CMK (cell line): ENCODE measurements at places on chromosomes 13 and 19.

GRCh38 chr13:30615481-30615865 lies 2.2 kb upstream of the USPL1 start:
- DNase-seq = no peak

- DNase-seq = no peak
Measured at GRCh38 chr13:98384739-98385138, 192.2 kb downstream of the STK24 start.

- DNase-seq = peak; percentile 37
Measured at GRCh38 chr19:35295792-35296462, 4.0 kb downstream of the MAG start.

DNA sequence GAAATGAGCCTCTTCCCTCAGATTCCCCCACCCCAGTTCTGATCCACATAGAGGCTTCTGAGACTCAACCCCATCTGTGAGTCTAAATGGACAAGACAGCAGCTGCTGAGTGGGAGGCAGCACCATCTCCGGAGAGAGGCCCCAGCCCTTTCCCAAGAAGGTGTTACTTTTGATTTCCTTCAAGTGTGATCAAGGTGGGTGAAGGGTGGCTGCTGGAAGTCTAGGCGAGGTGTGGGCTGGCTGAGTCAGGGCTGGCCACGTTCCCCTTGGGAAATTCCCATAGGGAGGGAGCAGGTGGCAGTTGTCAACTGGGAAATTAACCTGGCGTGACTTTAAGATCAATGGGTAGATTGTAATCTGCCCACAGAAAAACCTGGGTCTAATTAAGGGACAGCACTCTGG lies 148.0 kb downstream of the FOXO1 start:
- DNase-seq = no peak

DNA sequence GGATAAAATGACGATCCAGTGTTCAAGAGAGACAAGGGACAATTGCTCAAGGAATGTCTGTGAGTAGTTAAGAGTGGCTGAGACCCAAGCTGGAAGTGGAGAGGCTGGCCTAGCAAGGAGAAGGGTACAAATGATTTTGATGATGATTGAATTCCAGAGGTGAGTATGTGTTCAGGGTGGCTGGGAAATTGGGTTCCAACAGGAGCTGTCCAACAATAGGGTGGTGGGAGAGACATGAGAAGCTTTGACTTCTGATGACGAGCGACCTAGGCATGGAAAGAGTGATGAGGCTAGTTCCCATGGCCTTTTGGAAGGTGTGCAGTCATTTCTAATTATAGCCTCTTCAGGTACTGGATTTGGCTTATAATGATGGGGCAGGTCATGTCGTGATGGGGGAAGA lies 29.1 kb upstream of the DCLK1 start:
- DNase-seq = no peak

GRCh38 chr19:43731846-43732245 lies 16.0 kb downstream of the IRGC start:
- no peak for DNase-seq

DNA sequence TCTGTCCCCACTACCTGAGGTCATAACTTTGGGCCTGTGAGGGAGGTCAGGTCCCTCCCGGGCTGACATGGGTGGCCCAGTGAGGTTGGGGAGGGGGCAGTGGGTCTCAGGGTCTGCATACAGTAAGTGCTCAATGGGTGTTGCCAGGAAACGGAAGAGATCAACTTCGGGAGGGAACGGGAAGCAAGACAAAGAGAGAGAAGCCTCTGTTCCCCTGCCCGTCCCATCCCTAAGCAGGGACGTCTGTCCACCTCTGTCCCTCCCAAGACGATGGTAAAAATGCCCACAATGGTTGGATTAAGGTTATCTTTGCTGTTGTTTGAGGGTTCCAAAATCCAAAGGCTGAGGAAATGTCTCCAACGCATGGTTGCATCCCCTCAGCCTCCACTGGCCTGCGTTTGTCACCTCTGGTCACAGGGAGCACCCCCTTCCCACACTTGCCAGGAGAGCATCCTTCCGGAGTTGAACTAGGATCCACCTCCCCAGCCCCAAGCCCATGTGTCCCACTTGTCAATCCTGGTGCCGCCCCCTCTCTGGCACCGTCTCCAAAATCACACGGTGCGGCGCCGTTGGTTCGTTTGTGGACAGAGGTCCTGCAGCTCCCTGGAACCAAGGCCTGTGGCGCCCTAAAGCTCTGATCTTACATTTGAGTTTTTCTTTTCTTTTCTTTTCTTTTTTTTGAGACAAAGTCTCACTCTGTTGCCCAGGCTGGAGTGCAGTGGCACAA lies 774 bp upstream of the HOMER3 start:
- DNase-seq = no peak

DNA sequence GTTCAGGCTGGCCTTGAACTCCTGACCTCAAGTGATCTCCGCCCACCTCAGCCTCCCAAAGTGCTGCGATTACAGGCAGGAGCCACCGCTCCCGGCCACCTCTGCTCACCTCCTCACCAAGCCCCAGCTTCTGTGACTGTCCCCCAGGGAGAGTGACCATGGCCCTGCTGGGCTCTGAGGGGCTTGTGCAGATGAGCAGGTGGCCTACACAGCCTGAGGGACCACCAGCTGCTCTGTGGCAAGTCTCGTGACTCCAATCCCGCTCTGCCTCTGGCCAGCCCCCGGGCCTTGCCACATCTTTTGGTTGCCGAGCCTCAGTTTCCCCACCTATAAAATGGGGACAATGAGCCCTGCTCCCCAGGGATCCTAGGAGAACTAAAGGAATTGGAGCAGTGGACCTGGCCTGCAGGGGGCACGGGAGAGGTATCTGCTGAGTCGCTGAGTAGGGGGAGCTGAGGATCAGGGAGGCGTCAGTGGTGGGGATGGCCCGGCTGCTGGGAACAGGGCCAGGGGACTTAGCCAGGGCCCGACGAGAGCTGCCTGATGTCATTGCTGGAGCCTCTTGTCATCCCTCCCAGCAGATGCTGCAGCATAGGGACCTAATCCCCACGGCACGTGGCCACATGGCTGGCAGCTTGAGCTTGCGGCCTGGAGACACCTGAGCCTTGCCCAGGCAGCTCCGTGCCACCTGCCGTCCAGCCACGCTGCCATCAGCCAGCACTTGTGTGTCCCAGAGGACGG lies 74.7 kb downstream of the GADD45B start:
- no peak for DNase-seq

- no peak for DNase-seq
Measured at GRCh38 chr13:31433207-31433606, 233.4 kb downstream of the B3GLCT start.

DNA sequence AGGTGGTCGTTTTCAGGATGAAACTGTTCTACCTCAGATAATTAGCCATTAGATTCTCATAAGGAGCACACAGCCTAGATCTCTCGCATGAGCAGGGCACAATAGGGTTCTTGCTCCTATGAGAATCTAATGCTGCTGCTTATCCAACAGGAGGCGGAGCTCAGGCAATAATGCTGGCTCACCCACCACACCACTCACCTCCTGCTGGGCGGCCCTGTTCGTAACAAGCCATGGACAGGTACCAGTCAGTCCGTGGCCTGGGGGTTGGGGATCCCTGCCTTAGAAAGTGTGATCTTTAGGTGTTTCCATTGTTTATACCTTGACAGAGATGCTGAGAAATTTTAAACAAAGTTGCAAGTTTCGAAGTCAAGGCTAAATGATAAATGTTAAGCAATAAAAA lies 344.6 kb upstream of the HTR2A start:
- DNase-seq = no peak

GRCh38 chr19:21323000-21323399 lies 6.2 kb downstream of the ZNF708 start:
- no peak for DNase-seq

- no peak for DNase-seq
Measured at GRCh38 chr13:100356889-100357288, 231.7 kb downstream of the GGACT start.
